ENCODE measurements at places on chromosomes 13 and 19.

DNA sequence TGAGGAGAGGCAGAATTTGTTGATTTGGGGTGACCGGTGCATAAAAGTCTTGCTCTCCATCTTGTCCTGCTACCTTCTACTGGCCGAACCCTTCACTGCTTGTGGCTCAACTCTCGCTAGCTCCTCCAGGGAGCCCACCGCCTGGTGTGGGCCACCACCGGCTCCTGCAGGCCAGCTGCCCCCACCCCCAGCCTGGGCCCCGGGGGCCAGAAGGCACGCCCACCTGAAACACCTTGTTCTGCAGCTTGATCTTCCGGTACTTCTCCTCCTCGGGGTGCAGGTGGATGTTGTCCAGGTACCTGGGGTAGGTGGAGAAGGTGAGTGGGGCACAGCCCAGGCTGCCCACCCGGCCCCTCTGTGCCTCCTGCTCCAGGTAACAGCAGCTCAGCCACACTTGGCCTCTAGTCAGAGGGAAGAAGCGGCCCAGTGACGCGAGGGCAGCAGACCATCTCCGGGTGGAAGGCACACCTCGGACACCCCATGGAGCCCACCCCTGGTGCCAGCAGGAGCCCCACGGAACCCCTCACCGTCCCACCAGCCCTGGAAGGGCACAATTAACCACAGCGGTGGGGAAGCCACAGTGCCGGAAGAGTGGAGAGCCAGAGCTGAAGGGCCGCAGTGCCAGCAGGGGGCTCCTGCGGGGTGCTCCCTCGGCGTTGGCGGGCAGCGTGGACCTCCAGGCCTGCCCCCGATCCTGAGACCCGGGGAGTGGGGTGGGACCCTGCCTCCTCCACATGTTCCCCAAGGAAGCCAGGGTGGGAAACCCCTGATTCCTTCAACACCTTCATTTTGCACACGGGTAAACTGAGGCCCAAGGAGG is 10.1 kb downstream of the UBXN6 start:
- DNase-seq = no peak

- peak; percentile 82 for DNase-seq
These were observed 540 bp downstream of the TMEM160 start for GRCh38 chr19:47047763-47048405.

DNA sequence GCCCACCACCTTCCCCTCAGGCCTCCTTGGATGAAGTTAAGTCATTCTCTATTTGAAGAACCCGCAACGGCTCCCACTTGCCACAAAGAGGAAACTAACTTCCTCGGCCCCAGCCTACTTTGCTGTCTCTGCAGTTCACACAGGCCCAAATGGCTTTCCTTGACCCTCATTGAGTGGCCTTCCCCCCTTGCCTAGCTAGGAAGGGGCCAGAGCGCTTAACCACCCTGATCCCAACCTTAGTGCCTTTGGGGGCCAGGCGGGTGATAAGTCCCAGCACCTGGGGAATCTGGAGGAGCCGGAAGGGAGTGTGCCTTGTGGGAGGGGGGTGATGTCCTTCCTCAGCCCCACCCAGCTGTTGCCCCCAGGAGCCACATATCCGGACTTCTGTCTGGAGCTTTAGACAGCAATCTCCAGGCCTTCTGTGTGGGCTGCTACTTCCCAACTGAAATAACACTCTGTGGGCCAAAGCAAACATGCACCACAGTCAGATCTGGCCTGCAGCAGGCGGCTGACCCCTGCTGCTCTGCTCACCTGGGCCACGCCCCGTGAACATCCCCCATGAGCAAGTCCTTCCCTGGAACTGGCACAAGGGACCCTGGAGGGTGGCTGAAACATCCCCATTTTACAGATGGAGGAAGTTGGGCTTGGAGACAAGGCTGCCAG is 10.5 kb downstream of the NECTIN2 start:
- DNase-seq = no peak

DNA sequence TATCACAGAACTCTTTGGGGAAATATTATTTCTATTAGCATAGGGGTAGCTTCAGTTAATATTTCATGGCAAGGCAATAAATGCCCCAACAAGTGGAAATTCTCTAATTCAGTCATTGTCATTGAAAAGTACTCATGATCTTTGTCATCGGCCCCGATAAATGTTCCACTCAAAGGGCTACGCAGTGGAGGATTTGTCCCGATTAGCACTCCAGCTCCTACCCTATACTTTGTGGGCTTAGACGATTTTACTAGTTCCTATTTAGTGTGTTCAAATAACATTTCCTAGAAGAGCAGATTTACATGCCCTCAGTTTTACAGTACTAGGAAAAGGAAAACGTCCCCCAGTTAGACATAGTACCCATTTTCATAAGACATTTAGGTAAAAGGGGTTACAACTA is 38.0 kb upstream of the ATP12A start:
- DNase-seq = no peak

GRCh38 chr13:33052506-33053280 is 36.5 kb downstream of the KL start:
- no peak for DNase-seq

DNA sequence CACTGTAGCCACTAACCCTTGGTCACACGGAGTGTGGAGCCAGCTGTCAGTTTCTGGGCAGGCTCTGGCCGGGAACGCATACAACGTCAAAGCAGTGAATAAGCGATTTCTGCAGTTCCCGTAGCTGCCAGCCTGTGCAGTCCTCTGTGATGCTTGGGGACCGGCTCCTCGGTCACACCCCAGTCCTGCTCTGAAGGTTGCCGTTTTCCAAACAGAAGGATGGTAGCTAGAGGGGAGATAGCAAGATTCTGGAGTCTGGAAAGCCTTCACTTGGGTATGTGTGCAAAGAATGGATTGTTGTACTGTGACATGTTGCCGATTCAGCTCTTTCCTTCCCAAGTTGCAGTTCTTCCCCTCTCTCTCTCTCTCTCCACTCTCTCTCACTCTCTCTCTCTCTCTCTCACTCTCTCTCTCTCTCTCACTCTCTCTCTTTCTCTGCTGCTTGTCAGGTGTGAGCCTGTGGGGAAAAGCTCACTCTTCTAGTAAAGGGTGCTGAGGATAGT is 38.7 kb upstream of the C1QTNF9 start:
- DNase-seq = peak; percentile 61

GRCh38 chr19:1644070-1644469 is 8.3 kb downstream of the TCF3 start:
- no peak for DNase-seq

DNA sequence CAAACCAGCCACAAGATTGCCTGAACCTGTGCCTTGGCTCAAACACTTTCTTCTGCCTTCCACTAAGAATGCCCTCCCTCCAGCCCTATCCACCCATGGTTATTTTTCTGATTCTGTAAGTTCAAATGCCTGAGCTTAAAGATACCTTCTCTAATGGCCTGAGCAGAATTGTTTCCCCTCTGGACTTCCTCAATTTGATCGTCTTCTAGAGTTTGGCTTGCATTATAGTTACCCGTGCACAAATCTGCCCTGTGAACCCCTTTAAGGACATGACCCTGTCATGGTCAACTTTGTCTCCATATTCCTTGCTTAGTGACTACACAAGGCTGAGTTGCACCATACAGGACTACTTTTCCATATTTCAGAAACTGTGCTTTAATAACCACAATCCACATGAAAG is 481.0 kb downstream of the FOXO1 start:
- DNase-seq = no peak

DNA sequence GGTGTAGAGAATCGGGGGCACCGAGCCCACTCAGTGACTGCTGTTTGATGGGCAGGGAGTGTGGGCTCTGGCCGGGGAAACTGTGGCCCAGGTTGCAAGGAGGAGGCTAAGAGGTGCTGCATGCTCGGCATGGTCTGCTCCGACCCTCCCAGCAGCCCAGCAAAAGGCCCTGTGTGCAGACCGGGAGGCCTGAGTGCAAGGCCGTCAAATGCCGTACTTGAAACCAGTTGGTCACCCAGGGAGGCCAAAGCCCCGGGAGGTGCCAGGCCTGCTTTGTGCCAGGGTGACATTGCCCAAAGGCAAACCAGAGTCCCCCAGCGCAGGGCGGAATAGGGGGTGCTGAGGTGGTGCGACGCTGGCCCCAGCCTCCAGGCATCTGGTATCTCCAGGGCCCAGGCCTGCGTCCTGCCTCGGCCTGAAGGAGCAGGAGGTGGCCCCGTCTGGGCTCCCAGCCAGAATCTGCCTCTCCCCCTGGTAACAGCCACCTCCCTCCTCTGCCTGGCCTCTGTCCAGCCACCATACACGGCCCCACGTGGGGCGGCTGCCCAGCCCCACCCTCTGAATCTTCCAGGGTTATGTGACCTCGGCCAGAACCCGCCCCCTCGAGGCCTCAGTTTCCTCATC is 4.0 kb downstream of the PIK3R2 start:
- peak; percentile 67 for DNase-seq

DNA sequence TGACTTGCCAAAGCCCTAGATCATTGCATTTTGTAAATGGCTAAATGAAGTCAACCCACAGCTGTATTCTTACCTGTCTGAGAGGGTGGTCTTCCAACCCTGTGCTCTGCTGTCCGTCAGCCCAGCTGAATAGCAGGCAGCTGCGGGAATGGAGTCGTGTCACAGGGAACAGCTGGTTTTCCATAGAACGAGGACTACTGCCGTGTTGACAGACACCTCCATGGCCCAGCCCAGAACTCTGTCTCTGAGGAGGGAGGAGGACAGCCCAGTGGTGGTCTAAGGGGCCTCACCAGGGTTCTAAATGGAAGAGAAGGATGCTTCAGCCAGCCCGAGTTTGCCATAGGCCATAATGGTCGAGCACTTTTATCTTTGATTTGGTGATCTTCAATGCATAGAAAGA is 110.7 kb downstream of the SLC7A1 start:
- no peak for DNase-seq

DNA sequence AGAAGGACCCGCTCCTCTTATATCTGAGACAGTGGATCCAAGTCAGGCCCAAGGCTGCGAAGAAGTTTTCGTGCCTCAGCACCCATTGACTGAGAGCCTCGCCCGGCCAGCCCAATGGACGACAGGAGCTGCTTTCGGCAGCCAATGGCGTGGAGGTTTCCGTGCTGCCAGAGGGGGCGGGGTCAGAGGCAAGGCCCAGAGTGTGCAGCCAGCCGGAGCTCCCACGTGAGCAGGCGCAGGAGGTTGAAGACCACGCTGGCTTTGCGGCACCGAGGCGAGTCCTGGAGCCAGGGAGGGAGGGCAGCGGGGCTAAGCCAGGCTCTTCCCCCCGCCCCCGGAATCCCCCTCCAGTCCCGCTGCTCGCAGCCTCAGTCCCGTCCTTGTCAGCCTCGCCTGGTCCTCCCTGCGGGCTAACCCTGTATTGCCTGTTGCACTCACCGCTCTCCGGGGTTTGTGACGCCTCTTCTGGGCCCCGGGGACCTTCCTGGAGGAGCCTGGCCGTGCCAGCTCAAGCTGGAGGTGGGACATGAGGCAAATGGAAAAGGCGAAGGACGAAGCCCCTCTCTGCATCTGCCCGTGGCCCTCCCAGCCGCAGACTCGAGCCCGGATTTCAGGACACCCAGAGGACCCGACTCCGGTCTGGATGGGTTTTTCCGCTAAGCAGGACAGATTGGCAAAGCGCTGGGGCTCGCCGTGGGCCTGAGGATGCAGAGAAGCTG is 1.5 kb downstream of the IFNL4 start:
- DNase-seq = peak; percentile 3

GRCh38 chr13:42660333-42660965 is 86.5 kb downstream of the TNFSF11 start:
- no peak for DNase-seq

DNA sequence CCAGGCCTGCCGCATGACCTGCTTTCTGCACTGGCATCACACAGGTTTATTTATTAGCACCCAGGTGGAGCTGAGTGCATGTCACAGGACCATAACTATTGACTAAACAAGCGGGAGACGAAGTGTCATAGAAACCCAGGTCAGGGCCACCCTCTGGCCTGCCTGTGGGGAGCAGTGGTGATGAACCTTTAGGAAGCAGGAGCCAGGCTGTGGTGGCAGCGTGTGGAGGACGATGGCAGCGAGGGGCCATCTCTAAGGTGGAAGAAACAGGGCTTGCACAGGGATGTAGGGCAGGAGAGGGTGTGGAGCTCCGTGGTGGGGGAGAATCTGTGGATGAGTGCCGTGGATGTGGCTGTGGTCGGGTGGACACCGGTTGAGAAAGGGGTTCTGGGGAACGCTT is 275.3 kb downstream of the TEX29 start:
- DNase-seq = no peak

DNA sequence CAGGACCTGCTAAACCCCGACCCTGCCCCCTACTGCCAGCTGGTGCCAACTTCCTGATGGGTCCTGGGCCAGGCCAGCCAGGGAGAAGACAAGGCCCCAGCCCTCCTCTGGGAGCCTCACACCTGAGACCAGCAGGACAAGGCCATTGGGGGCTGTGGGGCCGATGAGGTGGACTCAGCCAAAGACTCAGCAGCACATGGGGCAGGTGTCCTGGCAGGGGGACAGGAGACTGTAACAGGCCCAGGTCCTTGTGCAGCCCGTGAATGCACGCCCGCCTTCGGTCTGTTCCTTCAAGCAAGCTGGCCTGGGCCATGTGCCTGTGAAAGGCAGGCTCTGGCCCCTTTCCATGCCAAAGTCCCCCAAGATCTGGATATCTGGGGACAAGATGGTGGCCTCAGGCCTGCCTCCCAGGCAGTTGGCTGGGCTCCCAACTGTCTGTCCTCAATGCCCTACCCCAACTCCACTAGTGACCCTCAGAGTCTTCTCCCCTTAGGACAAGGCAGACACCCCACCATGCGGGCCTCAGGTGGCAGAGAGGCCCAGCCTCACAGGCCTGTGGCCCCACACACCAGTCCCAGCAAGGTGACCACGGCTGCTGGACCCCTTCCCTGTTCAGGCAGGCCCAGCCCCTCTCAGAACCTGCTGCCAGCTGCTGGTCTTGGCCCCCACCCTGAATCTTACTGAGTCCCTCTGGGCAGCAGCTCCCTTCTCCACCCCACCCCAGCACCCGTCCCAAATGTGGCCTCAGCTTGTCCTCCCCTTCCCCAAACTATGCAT is 12.3 kb downstream of the CEACAM19 start:
- DNase-seq = no peak

DNA sequence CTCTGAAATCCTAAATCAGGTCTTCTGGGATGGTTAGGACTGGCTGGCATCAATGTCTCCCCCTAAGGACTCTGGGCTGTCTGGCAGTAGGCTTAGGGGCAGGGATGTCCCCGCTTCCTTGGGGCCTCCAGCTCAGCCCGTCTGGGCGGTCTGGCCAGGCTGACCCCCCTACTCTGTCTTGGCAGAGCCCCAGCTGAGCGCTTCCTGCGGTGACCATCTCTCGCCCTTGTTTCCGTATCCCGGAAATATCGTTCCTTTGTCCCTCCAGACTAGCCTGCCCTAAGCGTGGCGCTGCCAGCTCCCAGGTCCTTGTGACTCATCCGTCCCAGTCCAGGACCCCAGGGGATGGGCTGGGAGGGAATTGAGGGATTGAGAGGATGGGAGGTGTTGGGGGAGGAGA is 11.3 kb downstream of the GTPBP3 start:
- no peak for DNase-seq

- DNase-seq = no peak
These were observed 1.1 kb downstream of the SLC15A1 start for GRCh38 chr13:98751367-98751782.

- no peak for DNase-seq
These were observed 44.5 kb upstream of the EPHX3 start for GRCh38 chr19:15276620-15277215.

DNA sequence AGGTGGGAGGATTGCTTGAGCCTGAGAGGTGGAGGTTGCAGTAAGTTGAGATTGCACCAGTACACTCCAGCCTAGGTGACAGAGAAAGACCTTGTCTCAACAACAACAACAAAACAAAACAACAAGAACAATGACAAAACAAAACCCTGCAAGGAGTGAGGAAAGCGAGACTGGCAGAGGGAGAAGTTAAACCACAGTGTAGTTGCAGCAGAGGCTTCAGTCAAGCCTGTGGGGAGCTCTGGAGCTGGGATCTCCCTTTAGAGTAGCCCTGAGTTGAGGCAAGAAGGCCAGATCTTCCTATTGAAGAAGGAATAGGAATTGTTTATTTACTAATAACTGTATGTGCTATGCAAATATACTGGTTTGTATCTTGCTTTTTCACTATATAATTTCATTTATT is 25.3 kb upstream of the RNASEH2B start:
- DNase-seq = no peak

Data from nucleus accumbens (tissue), 56 donors.